ENCODE measurements at places on chromosomes 3 and 15. TPM values are rescaled to one million over a fixed set of nuclear protein-coding genes. Genes with fewer than 3 reads are reported as not detected.
A peak's percentile ranks its signal among the peaks of the same experiment; 100 is the strongest.

DNA sequence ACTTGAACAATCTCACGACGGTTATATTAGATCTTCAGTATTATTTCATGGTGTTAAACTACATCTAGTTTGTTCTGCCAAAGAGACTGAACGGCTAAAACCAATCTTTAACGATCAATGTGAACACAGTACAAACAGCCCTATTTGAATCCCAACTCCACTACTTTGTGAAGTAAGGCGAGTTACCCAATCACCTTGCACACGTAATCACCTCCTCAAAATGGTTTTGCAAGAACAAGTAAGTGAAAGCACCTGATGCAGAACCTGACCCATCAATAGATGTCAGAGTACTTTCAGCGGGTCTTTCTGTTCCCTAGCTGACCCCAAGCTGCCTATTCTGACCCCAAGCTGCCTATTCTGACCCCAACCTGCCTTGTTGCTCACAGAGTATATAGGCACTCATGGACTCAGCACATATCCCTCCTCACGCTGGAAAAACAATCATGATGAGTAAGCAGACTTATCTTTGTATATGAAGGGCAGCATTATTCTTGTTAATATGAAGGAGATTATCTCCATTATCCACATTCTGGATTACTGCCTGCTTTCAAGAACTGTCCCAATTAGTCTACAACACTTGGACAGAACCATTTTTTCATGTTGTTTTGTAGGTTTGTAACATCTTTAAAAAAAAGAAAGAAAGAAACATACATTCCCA lies 3.7 kb downstream of the KPNA1 start:
- DNase-seq: no peak

DNA sequence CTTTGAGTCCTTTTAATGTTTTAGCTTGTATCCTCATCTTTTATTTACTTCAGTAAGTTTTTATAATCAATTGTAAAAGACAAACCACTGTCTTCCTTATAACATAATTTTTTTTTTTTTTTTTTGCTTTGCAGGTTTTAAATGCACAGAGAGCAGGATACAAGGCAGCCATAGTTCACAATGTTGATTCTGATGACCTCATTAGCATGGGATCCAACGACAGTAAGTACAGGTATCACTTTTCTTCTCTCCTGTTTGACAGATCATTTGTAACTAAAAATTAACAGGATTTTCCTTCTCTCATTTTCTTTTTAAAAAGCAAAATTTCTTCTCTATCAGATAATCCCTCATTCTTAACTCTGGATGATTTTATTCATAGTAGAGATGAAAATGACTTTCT lies 75.4 kb downstream of the PFN2 start:
- DNase-seq: no peak

GRCh38 chr3:23175341-23176083 lies 27.6 kb upstream of the UBE2E2 start:
- DNase-seq: no peak

ANKRD63 gene
- not detected for polyA plus RNA-seq

DNA sequence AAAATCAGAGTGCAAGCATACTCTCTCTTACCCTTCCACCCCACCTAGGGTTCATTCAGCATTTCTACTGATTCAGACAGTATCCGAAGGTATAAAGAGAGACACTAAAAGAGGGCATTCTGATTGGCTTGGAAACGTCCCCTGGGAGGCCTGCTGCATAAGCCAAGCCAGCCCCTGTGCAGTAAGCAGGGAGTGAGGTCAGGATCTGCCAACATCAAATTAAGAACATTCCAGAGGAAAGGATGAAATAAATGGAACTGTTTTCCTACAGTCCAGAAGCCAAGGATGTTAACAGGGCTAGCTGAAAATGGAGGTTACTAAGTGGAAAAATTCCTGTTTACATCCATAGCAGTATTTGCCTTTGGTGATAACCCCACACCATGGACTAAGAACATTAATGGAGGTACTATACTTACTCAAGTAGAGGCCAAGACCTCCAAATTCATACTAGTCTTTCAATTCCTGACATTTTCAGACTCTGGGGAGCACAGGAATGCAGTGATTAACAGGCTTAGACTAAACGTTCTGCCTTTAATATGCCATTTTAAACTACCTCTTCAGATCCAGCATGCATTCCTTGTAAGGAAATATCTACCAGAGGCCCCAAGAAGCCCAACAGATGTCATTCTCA lies 34.5 kb downstream of the NPTN start:
- DNase-seq: no peak

DNA sequence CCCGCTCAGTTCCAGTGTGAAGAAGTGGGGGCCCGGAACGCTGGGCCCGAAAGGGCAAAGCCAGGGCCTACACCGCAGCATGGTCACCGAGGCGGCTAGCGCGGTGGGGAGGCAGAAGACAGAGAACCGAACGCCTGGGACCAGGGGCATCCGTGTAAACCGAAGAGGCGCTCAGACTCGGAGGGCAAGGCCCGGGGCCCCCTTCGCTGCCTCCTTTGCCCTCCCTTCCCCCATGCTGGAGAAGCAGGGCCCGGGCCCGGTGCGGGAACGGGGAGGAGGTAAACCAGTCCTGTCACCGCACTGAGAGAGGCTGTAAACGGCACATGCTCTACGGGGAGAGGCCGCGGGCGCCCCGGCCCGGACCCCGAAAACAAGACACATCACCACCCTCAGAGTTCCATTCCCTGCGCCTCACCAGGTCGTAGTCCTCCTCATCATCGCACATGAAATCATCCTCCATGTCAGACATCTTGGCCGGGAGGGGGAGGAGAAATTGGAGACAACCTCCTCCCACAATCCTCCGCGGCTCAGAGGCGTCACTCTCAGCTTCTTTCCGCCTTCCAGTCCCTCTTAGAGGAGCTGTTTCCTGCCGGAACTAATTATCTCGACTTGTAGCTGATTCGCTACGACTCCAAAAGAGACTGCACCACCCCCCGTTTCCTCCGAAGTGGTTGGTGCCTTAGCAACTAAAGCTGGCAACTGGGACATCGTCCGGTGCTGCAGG lies at the start of gene COPS2:
Gene COPS2 (minus strand): TSS at position 490 of the 724 bp plus-strand sequence. CDS start 21 bp downstream, at position 469.
- peak; percentile 95 for DNase-seq

TMCO5A gene
- not detected for polyA plus RNA-seq

GRCh38 chr3:25288413-25288812 lies 139.7 kb upstream of the RARB start:
- no peak for DNase-seq

DNA sequence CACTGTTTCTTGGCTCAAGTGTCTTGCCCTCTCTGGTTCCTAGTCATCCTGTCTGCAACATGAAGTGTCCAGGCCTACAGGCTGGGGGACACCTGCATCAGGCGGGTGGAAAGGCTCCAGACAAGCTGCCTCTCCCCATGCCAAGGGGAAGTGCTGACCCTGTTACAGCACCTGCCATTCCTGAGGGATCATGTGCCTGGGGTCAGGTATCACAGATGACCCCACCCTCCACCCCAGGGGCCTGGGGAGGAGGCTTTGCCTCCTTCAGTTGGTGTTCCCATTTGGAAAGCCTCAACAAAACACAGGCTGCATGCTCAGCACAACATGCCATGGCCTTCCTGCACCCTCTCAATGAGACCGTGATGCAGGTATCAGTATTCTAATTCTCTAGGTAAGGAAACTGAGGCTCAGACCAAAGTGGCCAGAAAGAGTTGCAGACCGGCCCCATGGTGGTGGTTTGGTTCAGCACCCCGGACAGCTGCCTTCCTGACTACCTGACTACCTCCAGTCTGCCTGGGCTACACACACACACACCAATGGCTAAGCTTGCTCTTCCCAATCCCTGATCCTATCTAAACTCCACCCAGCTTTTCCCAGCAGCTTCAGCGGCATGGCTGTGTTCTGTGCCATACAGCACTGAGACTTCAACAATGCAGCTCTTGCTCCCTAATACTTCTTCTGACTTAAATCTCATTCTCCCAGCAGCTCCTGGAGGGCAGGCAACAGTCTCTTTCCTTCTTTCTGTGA lies 69.7 kb upstream of the LINGO1 start:
- DNase-seq: no peak

DNA sequence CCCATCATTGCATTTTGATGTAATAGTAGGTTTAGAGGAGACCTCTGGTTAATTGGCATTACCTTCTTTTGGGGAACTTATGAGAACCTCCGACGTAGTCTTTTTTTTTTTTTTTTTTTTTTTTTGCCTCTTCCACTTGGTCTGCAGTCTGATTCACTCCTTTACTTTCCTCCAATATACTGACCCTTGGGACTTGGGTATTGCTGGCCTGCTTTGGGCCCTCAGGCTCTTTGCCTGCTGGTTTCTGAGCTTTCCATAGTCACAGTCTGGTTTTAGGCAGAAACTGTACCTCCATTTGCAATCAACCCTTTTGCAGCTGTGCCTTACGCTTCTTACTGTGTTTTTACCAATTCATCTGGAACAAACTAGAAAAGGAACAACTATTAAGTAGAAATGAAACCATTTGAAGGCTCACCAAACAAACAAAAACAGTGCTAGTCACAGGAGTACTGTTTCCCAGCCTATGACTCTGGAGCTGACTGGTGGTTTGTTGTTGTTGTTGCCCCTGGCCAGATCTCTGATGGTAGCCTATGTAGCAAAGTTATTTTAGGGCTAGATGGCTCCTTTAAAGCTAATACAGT lies 272.8 kb downstream of the BBX start:
- no peak for DNase-seq

- DNase-seq: peak; percentile 77
Observed at GRCh38 chr3:187743195-187744141, 1.8 kb downstream of the BCL6 start.

SUSD5 gene
- 0.30 TPM for polyA plus RNA-seq

ELL3 gene
- polyA plus RNA-seq: 1.5 TPM

SHC4 gene
- 0.14 TPM for polyA plus RNA-seq

DNA sequence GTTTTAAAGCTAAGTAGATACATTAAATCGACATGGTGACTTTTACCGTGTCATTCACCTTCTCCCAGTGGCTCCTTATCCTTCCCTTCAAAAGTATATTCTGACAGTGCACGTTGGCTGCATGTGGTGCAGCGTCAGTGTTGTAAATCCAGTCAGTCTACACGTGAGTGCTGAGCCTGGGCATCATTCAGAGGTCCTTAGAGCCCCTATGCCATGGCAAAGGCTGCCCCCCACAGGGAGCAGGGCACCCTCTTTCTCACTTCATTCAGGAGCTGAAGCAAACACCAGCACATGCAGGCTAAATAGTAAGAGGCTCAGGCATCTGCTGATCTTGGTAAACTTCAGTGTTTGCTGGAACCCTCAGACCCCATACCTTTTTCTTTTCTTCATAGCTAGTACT lies 43.3 kb downstream of the RASGRP1 start:
- no peak for DNase-seq

DNA sequence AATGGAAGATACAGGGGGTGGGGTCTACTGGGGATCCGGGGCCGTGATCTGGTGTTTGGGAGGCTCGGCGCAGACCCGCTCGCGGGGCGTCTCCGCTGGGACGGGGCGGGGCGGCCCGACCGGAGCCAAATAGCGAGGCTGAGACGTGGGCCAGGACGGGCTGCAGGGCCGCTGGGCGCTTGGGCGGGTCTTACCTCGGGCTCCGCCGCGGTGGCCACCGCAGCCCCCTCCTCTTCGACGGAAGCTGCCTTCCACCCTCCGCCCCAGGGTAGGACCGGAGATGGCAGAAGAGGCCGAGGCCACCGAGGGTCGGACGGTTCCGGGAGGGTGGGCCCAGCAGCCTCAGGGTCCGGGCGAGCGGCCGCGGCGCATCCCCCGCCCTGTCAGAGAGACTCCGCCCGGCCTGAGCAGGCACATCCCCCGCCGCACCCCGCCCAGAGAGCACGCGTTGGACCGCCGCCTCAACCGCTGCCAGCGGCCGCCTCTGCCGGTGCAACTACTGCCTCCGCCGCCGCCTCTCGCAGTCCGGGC lies 399 bp downstream of the MYO9A start:
- peak; percentile 89 for DNase-seq

GRCh38 chr15:64349375-64349774 lies 6.6 kb downstream of the CSNK1G1 start:
- no peak for DNase-seq

DNA sequence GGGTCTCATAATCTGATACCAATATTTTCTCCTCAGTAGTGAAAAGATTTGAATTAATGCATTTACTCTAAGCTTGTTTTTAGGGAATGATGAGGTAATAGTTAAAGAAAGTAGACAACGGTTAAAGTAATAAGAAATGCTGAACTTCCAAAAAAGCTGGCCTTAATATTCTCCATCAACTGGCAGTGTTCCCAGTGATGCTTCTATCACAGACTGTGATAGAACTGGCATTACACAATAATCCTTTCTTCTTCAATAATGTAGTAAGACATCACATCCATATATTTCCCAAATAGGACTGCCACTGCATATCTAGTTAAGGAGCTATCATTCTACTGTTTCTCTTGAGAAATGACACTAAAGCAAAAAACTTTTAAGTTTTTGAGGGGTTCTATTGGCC lies 188.7 kb downstream of the IL5RA start:
- DNase-seq: no peak

DNA sequence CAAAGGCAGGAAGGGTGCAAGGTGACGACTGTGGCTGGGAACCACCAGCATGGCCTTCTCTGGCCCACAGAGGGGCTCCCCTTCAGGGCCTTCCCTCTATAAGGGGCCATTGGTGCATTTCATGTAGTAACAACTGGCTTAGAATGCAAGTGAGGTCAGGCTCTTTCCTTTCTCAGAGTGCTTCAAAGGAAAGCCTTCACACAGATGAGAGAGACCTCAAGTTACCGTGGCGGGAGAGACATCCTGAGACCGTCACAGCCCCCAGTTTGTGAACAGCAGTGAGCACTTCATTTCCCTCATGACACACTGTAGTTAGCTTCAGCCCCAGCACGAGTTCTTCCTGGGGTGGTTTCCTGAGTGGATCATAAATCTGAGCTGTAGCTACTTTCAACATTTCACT lies 96.6 kb upstream of the LIMD1 start:
- no peak for DNase-seq

DNA sequence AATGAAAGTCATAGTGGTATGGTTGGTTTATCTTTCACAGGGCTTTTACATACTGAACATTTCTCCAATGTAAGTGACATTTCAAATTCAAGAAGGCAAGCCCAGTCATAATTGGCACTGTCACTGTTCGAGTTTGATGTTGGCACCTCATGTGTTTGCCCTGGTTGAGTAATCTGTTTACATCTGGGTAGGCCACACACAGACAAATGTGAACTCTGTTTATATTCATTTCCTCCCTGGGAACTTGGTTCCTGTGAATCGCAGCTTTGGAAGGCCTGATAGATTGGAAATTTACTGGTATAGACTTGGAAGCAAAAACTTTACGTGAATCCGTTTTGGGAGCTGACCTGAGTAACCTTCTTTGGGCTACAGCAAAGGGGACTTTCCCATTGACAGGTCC lies 395.2 kb upstream of the AZI2 start:
- no peak for DNase-seq

- DNase-seq: peak; percentile 65
Observed at GRCh38 chr3:177516158-177517011, 319.1 kb upstream of the TBL1XR1 start.

CX3CR1 gene
- 0.12 TPM for polyA plus RNA-seq

GRCh38 chr3:14370720-14371572 lies 31.5 kb upstream of the SLC6A6 start:
- no peak for DNase-seq

ROPN1B gene
- not detected for polyA plus RNA-seq

Measured in psoas muscle (tissue), 8 donors.